ENCODE measurements at places on chromosomes 2 and 18.

GRCh38 chr2:232598293-232598692 is 35.1 kb upstream of the EFHD1 start:
- DNase-seq = no peak

- DNase-seq = no peak
These were observed 400.5 kb upstream of the FSIP2 start for GRCh38 chr2:185338104-185338503.

GRCh38 chr2:180695586-180696401 is 284.6 kb upstream of the UBE2E3 start:
- no peak for DNase-seq

- DNase-seq = no peak
These were observed 1.5 kb upstream of the OSGEPL1 start for GRCh38 chr2:189763908-189764661.

DNA sequence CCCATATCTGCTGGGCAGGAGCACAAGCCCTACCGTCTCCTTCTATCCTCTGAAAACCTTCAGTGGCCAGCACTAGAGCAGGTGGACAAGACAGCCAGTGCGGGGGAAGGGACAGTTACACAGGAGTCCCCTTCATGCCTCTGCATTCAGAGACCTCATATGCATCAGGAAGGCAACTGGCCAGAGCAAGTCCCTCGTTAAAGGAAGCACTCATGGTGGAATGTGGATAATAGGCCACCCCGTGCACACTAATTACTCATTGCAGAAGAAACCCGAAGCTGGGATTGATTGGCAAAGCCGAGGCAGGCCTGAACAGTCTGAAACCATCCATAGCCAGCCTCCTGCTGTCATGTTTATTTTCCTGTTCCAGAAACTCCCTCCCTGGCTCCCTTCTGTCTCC is 11.2 kb downstream of the KIAA2012 start:
- no peak for DNase-seq

DNA sequence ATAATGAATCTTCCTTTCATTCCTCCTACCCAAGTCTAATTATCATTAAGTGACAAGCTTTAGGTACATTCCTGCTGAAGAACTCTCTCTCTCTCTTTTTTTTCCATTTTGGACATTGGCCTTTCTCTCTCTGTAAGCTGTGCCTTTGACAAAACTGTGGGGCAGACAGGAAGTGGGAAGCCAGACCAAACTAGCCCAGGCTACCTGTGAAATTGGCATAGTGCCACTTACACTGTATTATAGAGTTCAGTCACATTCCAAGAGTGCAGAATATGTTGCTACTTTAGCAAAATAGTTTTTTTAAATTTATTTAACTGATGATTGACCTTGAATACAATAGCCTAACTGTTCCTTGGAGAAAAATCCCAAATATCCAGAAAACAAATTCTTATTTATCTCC is 381.5 kb upstream of the ETAA1 start:
- no peak for DNase-seq

GRCh38 chr2:113138428-113139322 is 11.3 kb downstream of the IL1RN start:
- DNase-seq = peak; percentile 79

DNA sequence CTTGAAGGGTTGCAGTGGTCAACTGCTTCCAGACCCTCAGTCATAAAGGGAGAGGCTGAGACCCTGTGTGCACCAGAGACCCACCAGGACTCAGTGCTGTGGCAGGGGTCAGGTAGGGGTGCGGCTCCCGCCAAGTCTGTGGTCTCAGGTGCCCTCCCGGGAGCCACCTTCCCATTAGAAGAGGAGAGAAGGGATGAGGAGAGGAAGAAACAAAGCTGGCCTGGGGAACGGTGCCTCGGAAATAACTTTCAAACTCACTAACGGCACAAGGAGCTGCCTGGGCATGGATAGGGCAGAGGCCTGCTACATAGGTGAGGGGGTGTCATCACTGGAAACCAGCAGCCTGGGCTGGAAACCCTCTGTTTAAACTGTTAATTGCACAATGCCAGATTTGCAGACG is 84.9 kb downstream of the TPO start:
- DNase-seq = no peak

DNA sequence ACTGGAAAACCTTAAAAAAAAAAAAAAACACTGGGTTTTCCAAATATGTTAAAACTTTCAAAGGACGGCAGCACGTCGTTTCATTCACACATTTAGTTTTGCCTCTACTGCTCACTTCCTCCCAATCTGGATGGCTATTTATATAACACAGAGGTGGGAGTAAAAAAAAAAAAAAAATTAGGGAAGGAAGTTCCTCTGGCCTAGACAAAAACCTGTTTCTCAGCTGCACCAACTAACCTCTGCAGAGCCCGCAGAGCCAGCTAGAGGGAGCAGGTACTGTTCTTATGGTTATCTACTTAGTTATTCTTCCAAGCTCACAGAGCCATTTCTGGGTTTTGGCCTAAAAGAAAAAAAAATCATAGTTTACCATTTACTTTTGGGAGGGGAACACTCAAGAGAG is 28.1 kb downstream of the SLC1A4 start:
- no peak for DNase-seq

DNA sequence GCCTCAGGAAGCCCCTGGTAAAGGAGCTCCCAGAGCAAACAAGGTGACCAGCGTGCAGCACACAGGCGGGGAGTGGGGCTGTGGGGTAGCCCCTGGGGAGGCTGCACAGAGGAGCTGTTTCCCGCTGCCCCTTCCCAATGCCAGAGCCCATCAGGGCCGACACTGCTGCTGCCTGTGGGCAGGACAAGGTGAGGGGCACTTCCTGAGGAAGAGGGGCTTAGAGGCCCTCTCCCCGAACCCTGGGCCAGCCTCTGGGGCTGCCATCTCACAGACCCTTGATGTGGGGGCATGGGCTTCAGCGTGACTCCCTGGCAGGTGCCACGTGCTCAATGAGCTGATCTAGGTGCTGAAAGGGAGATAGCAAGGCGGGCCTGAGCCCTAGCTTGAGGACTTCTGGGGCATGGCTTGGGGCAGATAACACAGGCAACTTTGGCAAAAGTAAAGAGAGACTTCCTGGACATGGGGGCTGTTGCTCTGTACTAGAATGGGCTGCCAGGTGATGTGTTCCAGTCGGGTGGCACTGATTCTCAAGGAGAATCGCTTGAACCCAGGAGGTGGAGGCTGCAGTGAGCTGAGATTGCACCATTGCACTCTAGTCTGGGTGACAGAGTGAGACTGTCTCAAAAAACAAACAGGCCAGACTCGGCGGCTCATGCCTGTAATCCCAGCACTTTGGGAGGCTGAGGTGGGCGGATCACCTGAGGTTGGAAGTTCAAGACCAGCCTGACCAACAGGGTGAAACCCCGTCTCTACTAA is 9.9 kb upstream of the KLF11 start:
- DNase-seq = no peak

GRCh38 chr2:110999626-111000025 is 121.1 kb upstream of the BCL2L11 start:
- peak; percentile 65 for DNase-seq

DNA sequence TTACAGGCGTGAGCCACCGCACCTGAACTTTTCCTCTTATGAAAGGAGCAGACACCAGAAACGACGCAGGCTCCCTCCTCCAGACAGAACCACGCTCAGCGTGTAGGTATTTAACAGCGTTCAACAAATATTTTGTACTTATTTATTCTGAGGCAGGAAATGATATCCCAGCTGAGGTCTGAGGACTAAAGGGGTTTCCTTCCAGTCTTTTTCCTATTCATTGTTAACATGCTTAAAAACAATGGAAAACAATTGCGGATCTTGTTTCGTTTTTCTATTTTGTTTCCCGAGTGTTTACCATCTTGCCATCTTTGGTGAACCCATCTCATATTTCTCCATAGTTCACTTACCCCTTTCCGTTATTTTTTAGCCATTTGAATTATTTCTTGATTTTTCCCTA is 43.7 kb upstream of the FOSL2 start:
- DNase-seq = no peak

DNA sequence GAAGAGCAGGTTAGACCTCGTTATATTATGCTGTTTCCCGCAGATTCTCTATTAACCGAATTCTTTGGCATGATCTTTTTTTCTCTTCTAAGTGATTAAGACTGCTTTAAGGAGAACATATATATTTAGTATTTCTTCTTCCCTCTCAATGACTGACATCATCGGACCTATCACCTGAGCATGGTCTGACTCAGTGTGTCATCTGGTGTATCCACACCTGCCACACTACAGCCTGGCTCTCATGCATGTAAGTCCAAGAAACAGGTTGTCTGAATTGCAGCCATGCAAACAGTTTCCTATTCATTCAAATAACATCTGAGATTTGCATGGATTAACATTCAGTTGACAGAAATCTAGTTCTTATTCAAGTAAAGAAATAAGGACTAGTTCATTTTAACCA is 55.1 kb upstream of the CWC22 start:
- DNase-seq = no peak

DNA sequence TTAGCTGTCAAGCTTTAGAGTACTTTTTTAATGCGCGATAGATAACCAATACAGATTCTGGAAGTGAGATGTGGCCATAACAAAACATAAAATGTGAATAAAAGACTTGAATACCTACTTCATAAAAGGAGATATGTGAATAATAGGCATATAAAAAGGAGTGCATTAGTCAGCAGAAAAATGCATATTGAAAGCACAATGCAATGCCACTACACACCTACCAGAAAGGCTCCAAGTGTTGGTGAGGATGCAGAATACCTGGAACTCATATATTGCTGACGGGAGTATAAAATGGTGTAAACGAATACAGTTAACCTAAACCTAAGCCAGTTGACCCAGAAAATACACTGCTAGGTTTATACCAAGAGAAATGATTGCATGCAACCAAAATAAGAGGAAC is 10.9 kb upstream of the RAPGEF4 start:
- DNase-seq = no peak

DNA sequence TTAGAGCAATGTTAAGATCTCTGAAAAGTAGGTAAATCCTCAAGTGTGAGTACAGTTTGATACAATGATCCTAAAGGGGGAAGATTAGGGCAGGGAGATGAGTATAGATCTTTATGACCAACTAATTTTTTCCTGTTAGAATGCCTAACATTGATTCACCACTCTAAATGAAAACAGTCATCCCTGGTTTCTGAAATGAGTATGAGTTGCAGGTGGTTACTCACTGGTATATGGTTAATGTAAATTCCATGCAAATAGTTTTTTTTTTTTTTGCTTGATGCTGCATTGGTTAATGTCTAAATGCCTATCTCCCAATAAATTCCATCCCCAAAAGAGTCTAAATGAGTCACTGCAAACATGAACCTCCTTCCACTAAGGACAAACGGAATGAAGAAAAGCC is 55.0 kb upstream of the SERPINB2 start:
- no peak for DNase-seq

DNA sequence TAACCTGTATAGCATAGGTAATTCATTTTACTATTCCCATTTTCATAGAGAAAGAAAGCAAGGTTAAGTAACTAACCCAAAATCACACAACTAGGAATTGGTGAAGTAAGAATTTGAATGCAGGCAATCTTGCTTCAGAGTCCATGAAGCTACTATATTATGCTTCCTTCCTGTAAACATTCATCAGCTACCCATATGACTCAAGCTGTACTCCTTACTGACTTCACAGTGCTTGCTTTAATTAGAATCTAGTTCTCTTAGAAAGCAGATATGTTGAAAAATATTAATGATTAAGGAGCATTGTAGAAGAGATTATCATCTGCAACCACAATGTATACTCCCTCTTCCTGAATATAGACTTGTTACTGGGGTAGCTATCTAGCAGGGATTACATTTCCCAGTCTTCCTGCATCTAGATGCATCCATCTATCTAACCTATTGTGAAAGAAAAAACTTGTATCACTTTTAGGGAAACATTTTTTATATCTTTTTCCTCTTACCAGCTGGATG is 961.6 kb upstream of the CHAC2 start:
- DNase-seq = no peak

GRCh38 chr2:856456-856855 is 94.2 kb upstream of the SNTG2 start:
- DNase-seq = no peak

GRCh38 chr2:105395691-105396090 is 3.2 kb downstream of the FHL2 start:
- DNase-seq = no peak

DNA sequence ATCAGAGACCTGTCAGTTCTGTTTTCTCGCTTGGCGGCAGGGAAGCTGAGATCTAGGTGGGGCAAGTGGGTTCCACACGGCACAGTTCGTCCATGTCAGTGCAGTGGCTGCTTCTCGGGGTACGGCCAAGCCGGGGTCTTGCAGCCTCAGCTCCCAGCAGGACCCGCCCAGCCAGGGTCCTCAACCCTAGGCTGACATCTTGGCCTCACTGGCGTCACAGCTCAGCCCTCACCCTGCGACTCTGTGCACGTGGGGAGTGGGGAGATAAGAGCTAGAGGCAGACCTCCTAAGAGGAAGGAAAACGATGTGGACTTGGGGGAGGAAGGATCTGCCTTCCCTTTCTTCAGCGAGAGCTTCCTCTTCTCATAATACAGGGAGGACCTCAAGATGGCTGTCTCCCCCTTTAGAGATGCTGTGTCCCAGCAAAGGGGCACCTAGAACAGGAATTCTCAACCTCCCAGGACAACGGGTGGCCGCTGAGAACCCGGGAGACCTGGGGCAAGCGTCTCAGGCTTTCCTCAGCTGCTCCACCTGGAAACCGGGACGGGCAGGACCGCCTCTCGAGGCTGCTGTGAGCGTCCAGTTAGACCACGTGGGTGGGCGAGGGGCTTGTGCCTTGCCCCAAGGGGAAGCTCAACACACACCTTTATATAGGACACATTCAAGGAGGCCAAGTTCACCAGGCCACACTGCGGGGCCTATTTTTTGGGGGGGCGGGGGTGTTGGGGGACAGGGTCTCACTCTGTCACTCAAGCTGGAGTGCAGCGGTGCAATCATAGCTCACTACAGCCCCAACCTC is 23.5 kb upstream of the KLF11 start:
- no peak for DNase-seq

GRCh38 chr2:42658306-42658705 is 89.9 kb downstream of the MTA3 start:
- DNase-seq = no peak

- DNase-seq = no peak
These were observed 65.5 kb downstream of the STEAP3 start for GRCh38 chr2:119289093-119289492.

Measured in Jurkat, Clone E6-1 (cell line).